H1 (cell line): ENCODE measurements at places on chromosomes 2 and 18.

DNA sequence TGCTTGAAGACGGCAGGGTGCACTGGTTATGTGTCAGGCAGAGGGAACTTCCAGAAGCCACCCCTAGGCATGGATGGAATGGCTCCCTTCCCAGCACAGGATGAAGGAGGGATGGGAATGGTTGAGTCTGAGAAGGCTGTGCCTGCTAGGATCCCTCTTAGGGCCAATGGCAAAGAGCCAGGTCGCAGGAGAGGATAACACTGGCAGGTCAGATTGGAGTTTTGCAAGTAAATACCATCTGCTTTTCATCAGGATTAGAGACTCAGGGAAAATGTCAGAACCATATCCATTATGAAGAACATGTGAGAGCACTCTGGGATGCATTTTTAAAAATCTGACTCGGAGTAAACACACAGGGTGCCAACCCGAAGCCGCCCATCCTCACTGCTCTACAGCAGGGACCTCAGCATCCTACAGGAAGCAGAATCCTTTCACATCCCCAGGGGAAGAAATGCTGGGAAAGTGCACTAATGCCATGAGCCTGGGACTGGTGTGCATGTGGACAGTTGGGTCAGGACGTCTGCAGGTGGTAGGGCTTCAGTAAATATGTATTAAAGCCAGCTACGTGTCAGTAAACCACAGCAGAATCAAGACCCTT is 139.9 kb downstream of the MYT1L start:
- H3K27ac ChIP-seq: no peak overlapping the region
- H3K36me3 ChIP-seq: no peaks in the 10 kb centered on the region
- H3K4me1 ChIP-seq: no peaks in the 10 kb centered on the region
- no peak for DNase-seq
- no peak overlapping the region for H3K4me3 ChIP-seq
- no peaks in the 10 kb centered on the region for H3K27me3 ChIP-seq

- peaks cover 17% of the 10 kb centered on the region for H3K36me3 ChIP-seq
- no peaks in the 10 kb centered on the region for H3K27me3 ChIP-seq
- no peak overlapping the region for H3K4me3 ChIP-seq
- no peak for DNase-seq
Observed at GRCh38 chr2:121360566-121361300, 75.7 kb upstream of the TFCP2L1 start.

- no peak overlapping the region for H3K27ac ChIP-seq
- no peaks in the 10 kb centered on the region for H3K4me1 ChIP-seq
- no peak overlapping the region for H3K4me3 ChIP-seq
- H3K36me3 ChIP-seq: no peaks in the 10 kb centered on the region
Observed at GRCh38 chr2:169513926-169514325, 4.4 kb downstream of the KLHL41 start.

DNA sequence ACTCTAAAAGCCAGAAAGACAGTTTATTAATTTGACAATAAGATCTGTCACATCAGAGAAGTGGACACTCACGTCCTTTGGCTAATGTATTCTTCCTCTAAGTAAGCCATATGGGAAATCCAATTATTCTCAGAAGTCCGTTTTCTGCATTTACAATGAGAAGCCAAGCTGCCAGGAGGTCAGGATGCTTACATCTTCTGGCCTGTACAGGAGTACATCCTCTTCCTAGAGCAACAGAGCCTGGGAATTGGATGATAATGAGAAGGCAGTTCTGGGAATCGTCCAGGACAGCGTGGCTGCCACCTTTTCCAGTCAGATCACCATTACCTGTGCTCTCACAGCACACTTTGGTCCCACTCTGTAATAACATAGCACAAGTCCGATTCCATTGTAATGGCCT is 5.2 kb downstream of the RAPGEF4 start:
- no peak for DNase-seq
- no peaks in the 10 kb centered on the region for H3K36me3 ChIP-seq
- H3K27ac ChIP-seq: no peak overlapping the region
- no peak overlapping the region for H3K4me3 ChIP-seq

- H3K27ac ChIP-seq: no peak overlapping the region
- H3K4me1 ChIP-seq: no peaks in the 10 kb centered on the region
- H3K36me3 ChIP-seq: no peaks in the 10 kb centered on the region
- no peaks in the 10 kb centered on the region for H3K27me3 ChIP-seq
- DNase-seq: no peak
- H3K4me3 ChIP-seq: no peak overlapping the region
Observed at GRCh38 chr2:212607080-212607479, 68.5 kb upstream of the ERBB4 start.

DNA sequence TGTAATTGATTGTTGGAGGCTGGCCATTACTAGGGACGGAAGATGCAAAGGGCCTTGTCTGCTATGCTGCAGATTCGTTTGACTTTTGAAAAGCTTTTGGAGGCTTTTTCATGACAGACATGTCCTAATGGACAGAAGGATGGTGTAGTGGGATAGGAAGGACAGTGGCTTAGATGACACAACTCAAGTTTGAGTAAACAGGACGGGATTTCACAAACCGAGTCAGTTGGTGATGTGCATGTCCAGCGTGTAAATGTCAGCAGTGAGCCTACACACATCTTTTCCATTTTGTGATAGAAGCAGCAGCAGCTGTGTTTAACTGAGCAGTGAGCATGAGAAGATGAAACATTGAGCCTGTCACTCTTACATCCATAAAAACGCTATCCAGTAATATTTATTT is 76.0 kb downstream of the NCK2 start:
- no peak for DNase-seq
- no peak overlapping the region for H3K27ac ChIP-seq

GRCh38 chr2:136331226-136331625 is 213.3 kb upstream of the CXCR4 start:
- H3K36me3 ChIP-seq: no peaks in the 10 kb centered on the region
- H3K27me3 ChIP-seq: no peaks in the 10 kb centered on the region
- peaks cover 4% of the 10 kb centered on the region; the same call in 1 of the 2 replicates for H3K4me1 ChIP-seq
- DNase-seq: no peak
- H3K4me3 ChIP-seq: no peak overlapping the region
- no peak overlapping the region for H3K27ac ChIP-seq

DNA sequence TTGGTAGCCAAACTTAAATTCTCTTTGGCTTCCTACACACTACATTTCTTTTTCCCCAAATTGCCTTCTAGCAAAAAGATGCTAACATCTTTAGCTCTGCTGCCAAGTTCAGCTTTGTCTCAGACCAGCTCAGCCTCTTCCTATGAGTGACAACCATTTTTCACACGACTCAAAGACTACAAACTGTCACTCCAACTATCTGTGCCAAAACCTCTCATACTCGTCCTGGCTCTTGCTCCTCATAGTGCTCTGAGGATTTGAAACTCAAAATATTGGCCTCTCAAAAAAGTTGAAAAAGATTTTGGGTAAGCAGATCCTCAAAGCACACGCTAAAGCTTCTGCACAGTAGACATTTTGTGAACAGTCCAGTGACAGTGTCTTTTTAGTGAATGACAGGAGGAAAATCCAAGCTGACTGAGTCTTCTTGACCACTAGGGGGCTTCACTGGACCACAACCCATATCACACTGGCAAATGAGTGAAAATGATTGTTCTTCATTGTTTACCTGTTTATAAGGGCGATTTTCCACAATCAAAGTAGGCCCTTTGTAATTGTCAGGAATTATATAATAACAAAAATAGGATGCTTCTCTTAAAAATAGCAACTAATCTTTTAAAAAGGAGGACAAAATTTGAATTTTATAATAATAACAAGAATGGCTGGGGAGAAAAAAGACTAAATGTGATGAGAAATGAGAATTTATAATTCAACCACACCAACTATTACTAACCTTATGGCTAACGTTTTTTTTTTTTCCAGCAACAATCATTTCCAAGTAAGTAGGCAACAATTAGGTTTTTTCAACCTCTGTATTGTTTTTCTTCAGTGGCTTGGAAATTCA is 85.5 kb upstream of the PGAP1 start:
- H3K27me3 ChIP-seq: no peaks in the 10 kb centered on the region
- no peak overlapping the region for H3K27ac ChIP-seq
- no peak for DNase-seq
- no peaks in the 10 kb centered on the region for H3K36me3 ChIP-seq
- no peaks in the 10 kb centered on the region; the same call in 1 of the 2 replicates for H3K4me1 ChIP-seq
- H3K4me3 ChIP-seq: no peak overlapping the region

GRCh38 chr18:11784674-11785304 is 66.4 kb upstream of the CHMP1B start:
- DNase-seq: no peak
- no peak overlapping the region for H3K27ac ChIP-seq
- no peaks in the 10 kb centered on the region for H3K27me3 ChIP-seq
- H3K36me3 ChIP-seq: no peaks in the 10 kb centered on the region
- H3K4me3 ChIP-seq: no peak overlapping the region
